ENCODE measurements at places on chromosomes 16 and 17. TPM values are rescaled to one million over a fixed set of nuclear protein-coding genes. Genes with fewer than 3 reads are reported as not detected.

Gene ADAM11
- 0.05 TPM for total RNA-seq

Gene TMEM208
- total RNA-seq: 32.9 TPM

Gene RHBDF2
- 46.8 TPM for total RNA-seq

Gene GAS2L2
- total RNA-seq: not detected

Gene HOXB8
- total RNA-seq: 22.9 TPM

Gene MEOX1
- total RNA-seq: 6.4 TPM

Gene SEPTIN12
- total RNA-seq: not detected

Gene TEKT1
- total RNA-seq: not detected

Gene CRYBA1
- total RNA-seq: not detected

Gene LITAFD
- not detected for total RNA-seq

Gene SRCIN1
- 0.80 TPM for total RNA-seq

Gene TEKT5
- total RNA-seq: not detected

Gene CFAP119
- 1.3 TPM for total RNA-seq

Gene KRTAP2-1
- total RNA-seq: not detected

Gene DLG4
- 8.4 TPM for total RNA-seq

Gene PIRT
- not detected for total RNA-seq

Gene DHRS7C
- total RNA-seq: not detected

Gene SLC5A10
- not detected for total RNA-seq

Gene MYH8
- total RNA-seq: not detected

Gene ERBB2
- total RNA-seq: 13.5 TPM

Gene KRTAP4-9
- total RNA-seq: not detected

Gene BANP
- 13.5 TPM for total RNA-seq

Gene ATP5PD
- total RNA-seq: 298 TPM

Gene TMC6
- 43.2 TPM for total RNA-seq

Gene TLCD1
- 2.5 TPM for total RNA-seq

Gene SLFN12L
- not detected for total RNA-seq

Gene SBK1
- total RNA-seq: 0.10 TPM

Gene CYGB
- 24.6 TPM for total RNA-seq

Gene PPP1R1B
- not detected for total RNA-seq

Gene OR1F1
- total RNA-seq: 1.9 TPM

Gene HP
- not detected for total RNA-seq

Gene RPGRIP1L
- total RNA-seq: 8.8 TPM

Gene PRAC2
- not detected for total RNA-seq

Gene TMEM220
- 3.3 TPM for total RNA-seq

Gene CMTM2
- not detected for total RNA-seq

Gene DNAAF1
- 0.15 TPM for total RNA-seq

Gene GPR179
- not detected for total RNA-seq

Gene SLC47A1
- total RNA-seq: 1.6 TPM

Gene GRAP
- total RNA-seq: 47.5 TPM

Gene CHST6
- 0.44 TPM for total RNA-seq

Gene MMP15
- total RNA-seq: 12.3 TPM

Gene DBNDD1
- 5.7 TPM for total RNA-seq

Gene TIGD7
- 1.5 TPM for total RNA-seq

Gene PIPOX
- total RNA-seq: 0.05 TPM

Gene NAGS
- total RNA-seq: 13.9 TPM

Gene TMEM92
- 0.05 TPM for total RNA-seq

Gene CPHXL2
- not detected for total RNA-seq

Gene HIGD1B
- total RNA-seq: not detected

All from mammary microvascular endothelial cell (primary cell).